ENCODE measurements at places on chromosomes 7 and 10.

DNA sequence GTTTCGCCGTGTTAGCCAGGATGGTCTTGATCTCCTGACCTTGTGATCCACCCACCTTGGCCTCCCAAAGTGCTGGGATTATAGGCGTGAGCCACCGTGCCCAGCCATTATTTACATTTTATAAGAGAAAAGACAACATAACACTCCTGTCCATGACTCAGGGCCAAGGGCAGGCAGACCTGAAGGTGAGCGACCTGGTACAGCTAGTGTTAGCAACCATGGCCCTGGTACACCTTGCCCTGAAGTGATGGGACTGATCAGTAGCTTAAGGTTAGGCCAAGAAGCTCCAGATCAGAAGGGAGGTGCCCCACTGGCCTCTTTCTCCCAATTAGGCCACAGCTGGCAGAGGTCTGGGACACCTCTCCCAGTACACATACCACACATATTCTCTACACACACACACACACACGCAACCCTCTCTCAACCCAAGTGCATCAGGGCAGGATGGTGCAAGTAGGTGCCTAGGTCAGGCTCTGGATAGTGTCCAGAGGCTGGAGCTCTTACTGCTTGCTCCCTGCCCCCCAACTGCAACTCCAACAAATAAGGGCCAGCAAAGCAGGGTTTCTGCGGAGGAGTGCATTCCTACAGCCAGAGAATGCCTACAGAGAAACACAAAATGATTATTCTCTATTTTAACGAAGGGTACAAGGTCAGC, 43.8 kb downstream of the DPCD start:
- no peak for DNase-seq

GRCh38 chr7:85600395-85600794, 413.5 kb upstream of the SEMA3D start:
- DNase-seq, result no peak

DNA sequence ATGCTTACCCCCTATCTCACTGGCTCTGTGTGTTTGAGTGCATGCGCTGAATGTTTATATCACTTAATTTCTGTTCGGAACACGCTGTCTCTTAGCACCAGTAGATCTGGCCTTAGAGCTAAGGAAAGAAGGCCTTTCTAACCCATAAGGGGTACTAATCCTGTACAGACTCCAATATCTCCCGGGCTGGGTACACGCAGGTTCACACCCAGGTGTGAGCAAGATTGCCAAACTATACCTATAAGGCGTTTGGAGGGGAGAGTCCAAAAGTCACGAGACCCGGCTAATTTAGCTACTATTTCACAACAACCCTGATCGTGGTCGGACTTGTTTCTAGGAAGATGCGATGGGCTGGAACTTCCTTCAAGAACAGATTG, 727 bp upstream of the PDSS1 start:
- DNase-seq, result no peak

DNA sequence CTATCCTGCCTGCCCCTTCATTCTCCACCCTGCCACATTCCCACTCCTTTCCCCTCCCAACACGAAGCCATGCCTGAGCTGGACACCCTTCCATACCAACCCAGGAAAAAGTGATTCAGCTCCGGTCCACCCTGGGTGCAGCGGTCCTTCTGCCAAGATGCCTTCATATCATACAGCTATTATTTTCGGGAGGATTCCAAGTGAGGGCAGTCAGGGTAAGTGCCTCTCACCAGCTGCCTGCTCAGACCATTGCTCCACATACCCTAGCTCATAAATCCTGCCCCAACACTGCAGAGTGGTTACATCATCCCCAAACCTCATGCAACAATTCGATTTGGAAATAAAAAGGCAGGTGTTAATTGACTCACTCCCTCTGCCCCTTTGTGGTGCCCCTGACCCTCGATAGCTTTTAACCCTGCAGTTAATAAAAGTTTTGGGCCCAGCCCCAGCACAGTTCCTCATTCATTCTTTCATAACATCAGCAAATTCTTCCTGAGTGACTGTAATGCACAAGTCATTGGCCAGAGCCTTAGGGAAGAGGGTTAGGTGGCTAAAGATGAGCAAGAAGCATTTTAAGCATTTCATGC, 42.6 kb downstream of the ZNF503 start:
- DNase-seq, result no peak

DNA sequence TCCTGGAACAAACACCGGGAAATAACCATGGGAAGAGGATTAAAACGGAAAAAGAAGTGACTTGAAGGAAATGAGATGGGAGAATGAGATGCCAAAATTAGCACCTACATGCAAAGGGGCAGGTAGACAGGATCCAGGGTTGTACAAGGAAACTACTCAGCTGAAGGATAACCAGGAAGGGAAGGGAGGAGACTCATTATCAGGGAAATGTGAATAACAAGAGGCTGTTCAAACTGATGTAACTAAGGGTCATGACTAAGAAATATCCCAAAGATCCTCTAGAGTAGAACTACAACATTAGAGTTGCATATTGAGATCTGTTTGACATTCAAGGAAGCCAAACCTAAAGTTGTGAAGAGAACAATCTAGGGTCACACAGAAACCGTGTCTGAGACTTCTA, 166.2 kb upstream of the SP8 start:
- no peak for DNase-seq
